AG04449 (cell line): ENCODE measurements at places on chromosomes 3 and 15.

- DNase-seq, result no peak
These were observed 17.7 kb upstream of the FEM1B start for GRCh38 chr15:68259883-68260282.

DNA sequence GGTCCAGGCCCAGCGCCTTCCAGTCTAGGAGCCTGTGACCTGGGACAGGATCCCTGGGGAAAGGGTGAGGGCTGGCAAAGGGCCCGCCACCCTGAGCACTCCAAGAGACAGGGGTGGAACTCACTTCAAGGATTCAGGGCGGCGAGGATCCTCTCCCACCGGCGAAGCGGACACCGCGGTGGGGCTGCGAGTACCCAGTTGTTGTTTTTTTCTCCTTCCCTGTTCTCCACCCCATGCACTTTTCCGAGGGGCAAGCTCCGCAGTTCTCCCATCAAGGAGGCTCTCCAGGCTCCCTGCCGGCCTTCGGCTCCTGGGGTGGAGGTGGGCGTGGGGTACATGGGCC lies 387 bp upstream of the PAQR5 start:
- DNase-seq, result no peak

DNA sequence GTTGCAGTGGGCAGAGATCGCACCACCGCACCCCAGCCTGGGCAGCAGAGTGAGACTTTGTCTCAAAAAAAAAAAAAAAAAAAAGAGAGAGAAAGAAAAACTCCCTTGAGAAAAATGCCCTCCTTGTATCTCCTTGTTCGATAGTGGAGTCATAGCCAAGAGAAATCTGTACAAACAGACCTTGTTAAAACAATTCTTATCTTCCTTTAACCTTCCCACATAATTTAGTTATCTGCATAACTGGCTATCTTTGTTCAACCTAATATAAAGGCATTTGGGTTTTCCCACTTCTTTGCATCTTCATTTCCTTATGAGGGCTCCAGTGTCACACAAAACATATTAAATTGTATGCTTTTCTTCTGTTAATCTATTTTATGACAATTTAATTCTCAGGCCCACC lies 65.1 kb upstream of the ATP11B start:
- no peak for DNase-seq

- DNase-seq, result no peak
These were observed 124.2 kb downstream of the ZBTB20 start for GRCh38 chr3:115022835-115023398.

DNA sequence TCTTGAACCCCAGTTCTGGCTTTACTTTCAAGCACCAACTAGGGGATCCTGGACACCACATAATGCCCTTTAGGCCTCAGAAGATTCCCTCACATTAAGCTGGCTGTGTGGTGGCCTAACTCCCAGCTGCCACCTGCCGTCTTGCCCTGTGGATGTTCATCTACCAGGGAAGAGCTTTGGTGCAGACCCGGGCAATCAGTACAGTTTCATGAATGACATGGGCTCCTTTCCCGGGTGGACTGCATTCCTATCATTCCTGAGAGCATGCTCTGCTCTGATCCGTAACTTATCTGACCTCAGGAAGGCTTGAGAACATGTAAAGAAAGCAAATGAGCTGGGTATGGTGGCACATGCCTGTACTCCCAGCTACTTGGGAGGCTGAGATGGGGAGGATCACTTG lies 50.0 kb upstream of the GSK3B start:
- no peak for DNase-seq

GRCh38 chr15:68417897-68418296 lies 14.1 kb downstream of the ITGA11 start:
- DNase-seq, result no peak

GRCh38 chr3:12648384-12648959 lies 15.4 kb downstream of the RAF1 start:
- DNase-seq, result no peak

DNA sequence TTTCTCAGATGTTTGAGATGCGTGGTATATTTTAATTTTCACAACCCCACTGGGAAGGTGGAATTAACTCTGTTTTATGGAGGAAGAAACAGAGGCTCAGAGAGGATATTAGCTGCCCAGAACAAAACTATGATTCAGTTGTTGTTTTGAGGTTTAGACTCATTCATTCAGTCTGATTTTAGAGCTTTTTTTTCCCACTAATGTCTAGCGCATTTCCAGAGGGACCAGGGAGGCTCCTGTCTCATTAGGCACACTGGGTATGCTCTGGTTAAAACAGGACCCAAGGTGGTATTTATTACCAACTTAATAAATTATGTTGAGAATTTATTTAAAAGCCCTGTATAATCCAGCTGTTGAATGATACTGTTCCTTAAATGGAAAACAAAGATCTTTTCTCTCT lies 272.0 kb upstream of the RGMA start:
- DNase-seq, result no peak

DNA sequence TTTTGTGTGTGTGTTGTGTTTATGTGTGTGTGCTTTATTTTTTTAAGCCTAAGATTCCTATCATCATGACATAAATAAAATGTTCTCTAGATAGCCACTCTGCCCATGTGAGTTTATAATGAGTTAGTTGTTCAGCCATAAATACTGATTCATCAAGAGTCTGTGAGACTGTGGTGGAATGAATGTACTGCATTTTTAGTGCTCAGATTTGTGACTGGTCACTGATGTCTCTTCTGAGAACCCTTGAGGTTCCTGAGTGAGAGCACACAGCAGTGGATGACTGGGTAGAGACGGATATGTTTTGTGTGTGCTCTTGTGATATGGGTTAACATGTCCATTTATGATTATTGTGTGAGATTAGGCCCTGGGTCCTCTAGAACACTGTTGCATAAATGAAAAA lies 51.2 kb downstream of the SETD5 start:
- no peak for DNase-seq

- no peak for DNase-seq
These were observed 370.1 kb downstream of the NR2F2 start for GRCh38 chr15:96700555-96700954.

GRCh38 chr15:39332846-39333245 lies 248.0 kb upstream of the THBS1 start:
- DNase-seq, result no peak

- DNase-seq, result peak; percentile 59
These were observed 105.8 kb downstream of the LSAMP start for GRCh38 chr3:116339441-116340028.
